ENCODE measurements at places on chromosomes 7 and 10.

- no peak for DNase-seq
Measured at GRCh38 chr10:52387744-52388143, 73.7 kb downstream of the DKK1 start.

GRCh38 chr10:12466704-12467305 lies 117.5 kb downstream of the CAMK1D start:
- no peak for DNase-seq

DNA sequence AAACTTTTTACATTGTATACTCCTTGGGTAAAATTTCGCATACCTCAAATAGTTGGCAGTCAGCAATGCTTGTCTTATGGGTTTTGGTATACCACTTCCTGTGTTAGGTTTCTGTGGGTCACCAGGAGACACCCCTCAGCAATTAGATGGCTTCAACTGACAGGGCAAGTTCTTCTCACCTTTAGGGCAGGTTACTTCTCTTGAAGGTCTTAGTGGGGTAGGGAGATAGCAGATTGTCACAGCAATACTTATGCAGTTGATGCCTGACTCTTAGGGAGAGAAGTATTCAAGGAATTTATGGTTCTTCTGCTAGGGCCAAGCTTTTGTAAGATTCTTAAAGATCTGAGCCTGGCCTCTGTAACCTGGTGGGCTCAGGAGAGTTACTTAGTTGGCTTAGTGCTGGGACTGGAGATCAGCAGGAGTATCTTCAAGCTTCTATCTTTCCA lies 42.9 kb downstream of the MKLN1 start:
- peak; percentile 76 for DNase-seq

DNA sequence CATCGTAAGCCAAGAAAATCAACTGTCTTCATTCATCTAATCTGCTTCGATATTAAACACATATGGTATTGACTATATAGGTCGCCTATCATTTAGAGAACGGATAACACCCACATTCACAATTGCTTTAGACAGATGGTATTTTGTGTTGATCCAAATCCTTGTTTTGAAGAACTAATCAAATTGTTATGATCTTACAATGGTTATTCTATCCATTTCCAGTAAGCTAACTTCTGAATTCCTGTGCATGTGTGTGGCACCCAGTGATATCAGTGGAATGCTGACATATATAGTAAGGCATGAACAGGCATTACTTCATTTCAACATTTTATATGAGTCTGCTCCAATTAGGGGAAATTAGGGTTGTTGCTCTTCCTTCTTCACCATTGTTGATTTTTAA lies 98.8 kb downstream of the SEMA3E start:
- DNase-seq: peak; percentile 82

- DNase-seq: peak; percentile 80
Measured at GRCh38 chr7:17651863-17652385, 288.4 kb downstream of the SNX13 start.

- no peak for DNase-seq
Measured at GRCh38 chr10:75334720-75335119, 66.8 kb downstream of the ZNF503 start.

DNA sequence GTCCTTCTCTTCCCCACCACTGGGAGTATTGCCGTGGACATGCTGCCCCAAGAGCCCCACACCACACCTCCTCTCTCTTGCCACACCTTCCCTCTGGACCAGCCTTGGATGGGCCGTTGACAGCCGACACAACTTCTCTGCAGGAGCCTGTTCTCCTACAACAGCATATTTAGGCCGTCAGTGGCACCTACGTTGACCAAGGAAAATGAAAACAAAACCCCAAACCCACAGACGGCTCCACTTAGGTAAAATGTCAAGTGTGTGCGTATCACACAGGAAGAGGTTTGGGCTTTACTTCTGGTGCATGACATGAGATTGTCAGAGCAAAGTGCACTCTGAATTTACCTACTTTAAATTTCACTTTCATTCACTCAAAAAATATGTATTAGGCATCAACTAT lies 246.6 kb downstream of the ZMYND11 start:
- DNase-seq: no peak

- DNase-seq: no peak
Measured at GRCh38 chr7:52635021-52635420, 400.4 kb upstream of the POM121L12 start.

GRCh38 chr10:69916118-69916517 lies 114.4 kb downstream of the COL13A1 start:
- DNase-seq: no peak

GRCh38 chr7:152025937-152026890 lies 740 bp downstream of the GALNT11 start:
- DNase-seq: no peak

GRCh38 chr7:152909683-152910544 lies 150.4 kb downstream of the ACTR3B start:
- no peak for DNase-seq

- DNase-seq: peak; percentile 91
Measured at GRCh38 chr7:114889646-114890285, 32.1 kb upstream of the MDFIC start.

DNA sequence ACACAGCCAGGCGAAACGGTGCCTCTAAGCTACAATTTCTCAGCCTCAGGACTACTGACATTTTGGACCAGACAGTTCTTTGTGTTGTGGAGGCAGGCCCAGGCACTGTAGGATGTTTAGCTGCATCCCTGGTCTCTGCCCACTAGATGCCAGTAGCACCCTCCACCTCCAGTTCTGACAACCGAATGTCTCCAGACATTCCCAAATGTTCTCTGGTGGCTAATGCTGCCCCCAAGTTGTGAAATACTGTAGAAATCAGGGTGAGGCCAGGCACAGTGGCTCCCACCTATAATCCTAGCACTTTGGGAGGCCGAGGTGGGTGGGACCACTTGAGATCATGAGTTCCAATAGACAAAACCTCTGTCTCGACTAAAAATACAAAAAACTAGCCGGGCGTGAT lies 18.2 kb downstream of the HNRNPF start:
- DNase-seq: peak; percentile 55

DNA sequence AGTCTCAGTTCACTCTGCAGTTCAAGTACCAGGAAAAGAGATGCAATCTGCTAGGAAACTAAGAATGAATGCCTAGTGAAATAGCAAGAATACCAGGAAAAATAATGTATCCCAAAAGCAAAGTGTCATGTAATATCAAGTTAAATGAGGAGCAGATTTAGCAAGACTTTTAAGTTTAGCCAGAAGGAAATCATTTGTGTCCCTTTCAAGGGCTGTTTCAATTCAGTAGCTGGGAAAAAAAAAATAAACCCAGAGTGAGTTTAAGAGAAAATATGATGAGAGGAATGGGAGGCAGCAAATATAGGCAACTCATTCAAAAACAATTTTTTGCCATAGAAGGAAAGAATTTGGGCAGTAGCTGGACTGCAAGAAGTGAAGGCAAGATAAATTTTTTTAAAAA lies 135.8 kb downstream of the DGKB start:
- DNase-seq: peak; percentile 46

Data from EL (cell line).